ENCODE measurements at places on chromosomes 2 and 18.

DNA sequence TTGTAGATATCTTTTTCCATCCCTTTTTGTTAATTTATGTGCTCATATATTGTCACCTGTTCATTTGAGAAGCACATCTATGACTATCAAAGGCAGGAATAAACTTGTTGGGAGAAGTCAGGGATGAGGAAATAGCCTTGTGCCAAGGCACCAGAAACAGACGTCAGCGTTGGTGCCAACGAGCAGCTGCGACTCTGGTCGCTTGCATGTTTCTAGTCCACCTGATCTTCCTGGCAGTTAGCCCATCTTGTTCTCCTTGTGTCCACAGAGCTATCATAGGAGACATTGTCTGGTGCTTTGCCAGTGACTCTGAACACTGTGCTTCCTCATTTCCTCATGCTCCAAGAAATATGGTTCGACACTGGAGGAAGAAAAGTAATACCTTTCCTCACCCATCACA is 374.4 kb downstream of the PTPRM start:
- DNase-seq = no peak

DNA sequence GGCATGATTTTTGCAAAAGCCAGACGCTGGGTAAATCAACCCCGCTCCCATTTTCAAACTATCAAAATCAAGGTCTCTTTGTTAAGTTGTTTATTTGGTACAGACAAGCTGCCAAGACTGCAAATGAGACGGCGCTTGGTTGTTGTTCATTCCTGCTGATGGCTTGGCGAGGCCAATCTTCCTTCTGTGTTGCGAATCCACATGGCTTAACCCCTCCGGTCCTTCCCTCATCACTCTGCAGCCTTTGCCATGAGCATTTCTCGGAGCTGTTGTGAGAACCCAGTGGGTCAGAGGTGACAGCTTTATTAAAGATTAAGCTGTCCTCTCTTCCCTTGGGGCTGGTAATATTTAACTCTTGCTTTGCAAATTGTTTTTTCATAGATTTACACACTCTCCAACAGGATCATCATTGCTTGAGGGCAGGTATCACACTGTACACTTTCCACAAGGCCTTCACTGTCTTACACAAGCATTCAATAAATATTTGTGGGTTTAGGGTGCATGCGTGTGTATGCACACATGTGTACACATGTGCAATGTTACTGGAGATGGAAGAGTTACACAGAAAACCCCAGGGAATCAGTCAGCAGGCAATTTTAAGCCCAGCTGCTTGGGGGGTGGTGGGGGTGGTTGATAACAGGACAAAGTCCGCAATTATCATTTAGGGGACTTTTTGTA is 27.8 kb upstream of the KCNF1 start:
- DNase-seq = no peak

GRCh38 chr2:124725187-124725586 is 700.1 kb downstream of the CNTNAP5 start:
- no peak for DNase-seq

DNA sequence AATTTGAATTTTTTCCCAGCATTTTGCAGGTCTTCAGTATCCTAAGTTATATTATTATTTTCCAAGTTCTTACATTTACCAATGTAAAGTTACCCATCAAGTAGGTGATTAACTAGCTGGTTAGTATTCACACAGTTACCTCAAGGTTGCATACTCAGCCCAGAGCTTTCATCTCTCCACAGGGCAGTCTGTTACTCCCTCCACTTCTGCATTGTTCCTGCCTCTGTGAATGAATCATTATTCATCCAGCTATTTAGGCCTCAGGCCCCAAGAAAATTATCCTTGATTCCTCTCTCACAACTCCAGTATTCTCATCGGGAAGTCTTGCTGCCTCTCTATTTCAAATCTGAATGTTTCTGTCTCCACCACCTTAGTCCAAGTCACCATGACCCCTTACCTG is 92.2 kb downstream of the SMC6 start:
- no peak for DNase-seq

- DNase-seq = peak; percentile 35
Measured at GRCh38 chr2:37344453-37345361, at the start of gene QPCT. Gene QPCT, plus strand, starts transcription at chr2:37344630. Its CDS starts 102 bp downstream, at chr2:37344732.
